ENCODE measurements at places on chromosomes 1 and 21.

DNA sequence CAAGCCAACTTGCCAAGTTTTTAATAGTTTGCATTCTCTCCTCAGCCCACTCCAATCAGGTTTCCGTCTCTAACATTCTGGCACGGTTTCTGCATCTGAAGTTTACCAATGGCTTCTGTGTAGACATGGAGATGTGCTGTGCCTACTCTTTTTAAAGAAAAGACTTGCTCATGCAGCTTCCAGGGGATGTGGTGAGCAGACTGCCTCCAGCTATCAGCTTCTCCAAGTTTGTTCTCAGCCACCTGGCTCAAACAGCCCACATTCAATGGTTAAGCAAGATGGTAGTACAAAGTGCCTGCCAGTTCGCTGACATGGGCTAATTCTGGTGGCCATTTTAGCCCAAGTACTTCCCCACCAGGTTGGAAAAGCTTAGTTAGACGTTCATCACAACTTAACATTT lies 465.3 kb downstream of the NEGR1 start:
- DNase-seq, result no peak

- DNase-seq, result no peak
These were observed 437.2 kb upstream of the PRMT6 start for GRCh38 chr1:106619080-106619826.

DNA sequence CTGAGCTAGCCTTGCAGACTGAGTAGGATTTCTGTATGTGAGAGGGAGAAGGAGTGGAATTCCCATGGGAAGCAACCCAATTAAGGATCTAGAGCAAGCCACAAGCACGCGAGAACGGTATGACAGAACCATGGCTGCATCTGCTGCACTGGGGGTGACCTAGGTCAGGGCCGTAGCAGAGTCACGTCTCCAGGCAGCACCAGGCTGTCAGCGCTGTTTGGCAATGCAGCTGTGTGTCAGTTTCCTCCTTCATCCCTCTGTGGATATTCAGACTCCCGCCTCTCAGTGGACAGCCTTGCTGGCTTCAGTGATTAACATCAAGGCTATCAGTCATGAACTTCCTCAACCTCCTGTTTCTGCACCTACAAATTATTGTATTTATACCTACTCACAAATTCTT lies 118.1 kb upstream of the PPP2R5A start:
- no peak for DNase-seq

DNA sequence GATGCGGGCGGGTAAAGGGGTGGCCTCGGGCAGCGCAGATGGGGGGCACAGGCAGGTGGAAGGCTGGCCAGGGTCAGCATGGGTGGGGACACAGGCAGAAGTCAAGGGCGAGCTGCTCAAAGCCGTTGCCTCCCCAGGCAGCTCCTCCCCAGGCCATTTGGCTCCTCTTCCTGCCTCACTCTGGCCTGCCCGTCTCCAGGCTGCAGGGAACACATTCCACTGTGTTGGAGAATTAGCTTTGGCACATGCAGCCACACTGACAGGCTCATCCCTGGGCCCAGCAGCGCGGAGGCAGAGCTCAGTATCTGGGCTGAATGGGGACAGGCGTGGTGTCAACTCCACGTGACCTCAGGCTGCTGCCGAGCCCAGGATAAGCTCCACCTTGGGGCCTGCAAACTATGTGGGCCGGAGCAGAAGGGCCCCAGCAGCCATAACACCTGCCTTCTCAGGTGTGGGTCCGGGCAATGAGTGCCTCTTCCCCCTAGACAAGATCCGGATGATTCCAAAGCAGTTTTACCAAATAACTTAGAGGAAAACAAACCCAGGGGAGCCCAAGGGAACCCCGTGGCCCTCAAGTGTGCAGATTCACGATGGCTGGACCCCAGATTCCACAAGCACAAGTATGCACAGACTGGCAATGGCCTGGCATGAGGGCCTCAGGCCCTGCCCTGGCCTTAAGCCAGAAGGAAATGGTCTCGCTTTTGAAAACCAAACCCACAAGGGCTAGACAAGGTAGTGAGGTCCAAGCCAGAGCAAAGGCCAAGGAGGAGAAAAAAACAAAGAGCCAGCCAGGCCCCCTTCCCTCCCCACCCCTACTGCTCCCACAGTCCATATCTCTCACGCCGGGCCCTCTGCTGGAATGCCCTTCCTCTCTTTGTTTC lies 40.2 kb downstream of the HSPG2 start:
- DNase-seq, result no peak

DNA sequence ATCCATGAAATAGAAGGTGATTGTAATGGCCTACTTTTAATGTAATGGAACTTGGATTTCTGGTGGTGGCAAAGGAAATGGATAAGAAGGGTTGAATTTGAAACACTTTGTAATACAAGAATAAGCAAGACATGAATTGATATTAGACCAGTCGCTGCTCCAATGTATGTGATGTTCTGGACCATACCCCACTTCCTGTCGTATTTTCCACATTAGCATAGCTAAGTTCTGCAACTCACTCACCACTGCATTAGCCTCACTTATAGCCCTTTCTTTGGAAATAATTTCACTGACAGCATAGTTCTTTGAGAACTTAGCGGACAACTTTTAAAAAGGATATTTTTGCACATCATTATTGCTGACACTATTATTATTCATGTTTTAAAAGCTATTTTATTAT lies 32.3 kb upstream of the CNIH3 start:
- DNase-seq, result no peak

DNA sequence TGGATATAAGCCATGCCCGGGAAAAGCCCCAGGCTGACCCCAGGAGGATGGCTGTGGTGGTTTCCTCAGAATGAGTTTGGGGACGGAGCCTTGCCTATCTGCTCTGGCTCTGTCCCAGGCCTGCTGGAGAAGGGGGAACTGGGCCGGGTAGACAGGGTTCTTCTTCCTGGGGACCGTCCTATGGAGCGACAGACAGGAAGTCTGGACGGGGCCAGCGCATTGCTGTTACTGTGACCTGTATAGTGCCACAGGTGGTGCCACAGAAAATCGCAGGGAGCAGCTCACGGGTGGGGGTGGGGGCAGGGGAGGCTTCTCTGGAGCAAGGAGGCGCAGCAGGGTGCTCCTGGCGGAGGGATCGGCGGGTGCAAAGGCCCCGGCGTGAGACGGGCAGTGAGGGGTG lies 36.4 kb downstream of the CFAP74 start:
- no peak for DNase-seq

DNA sequence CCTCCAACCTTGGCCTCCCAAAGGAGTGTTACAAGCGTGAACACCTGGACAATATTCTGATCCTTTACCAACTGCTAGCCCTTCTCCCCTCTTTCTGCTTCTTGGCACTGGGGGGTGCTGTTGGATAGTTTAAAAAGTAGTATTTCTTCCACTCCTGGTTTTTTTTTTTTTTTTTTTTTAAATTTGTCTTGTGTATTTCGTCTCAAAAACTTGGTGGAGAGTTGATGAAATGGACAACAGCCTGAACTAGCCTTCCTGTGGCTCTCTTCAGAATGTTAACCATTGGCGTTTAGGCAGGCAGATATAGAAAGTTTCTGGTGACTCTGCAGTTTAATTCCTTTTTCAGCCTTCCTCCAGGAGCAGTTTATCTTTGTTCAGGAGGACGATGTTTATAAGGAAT lies 69.7 kb upstream of the USP24 start:
- DNase-seq, result peak; percentile 67

DNA sequence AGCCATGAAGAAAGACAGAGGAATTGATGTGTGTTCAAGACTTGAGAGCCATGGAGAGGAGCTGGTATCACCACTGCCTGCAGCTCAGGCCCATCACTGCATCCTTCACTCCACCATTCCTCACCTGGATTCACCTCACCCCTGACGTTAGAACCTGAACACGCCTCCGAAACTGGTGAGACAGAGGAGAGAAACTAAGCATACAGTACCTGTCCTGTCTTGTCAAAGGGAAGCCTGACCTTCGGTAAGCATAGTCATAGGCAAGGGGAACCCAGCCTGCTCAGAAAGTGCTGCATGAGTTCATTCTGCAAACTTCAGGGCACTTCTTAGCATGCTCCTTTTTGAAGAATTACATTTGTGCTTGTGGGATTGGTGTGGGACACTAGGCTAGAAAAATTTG lies 425.8 kb downstream of the DSCAM start:
- DNase-seq, result peak; percentile 1

DNA sequence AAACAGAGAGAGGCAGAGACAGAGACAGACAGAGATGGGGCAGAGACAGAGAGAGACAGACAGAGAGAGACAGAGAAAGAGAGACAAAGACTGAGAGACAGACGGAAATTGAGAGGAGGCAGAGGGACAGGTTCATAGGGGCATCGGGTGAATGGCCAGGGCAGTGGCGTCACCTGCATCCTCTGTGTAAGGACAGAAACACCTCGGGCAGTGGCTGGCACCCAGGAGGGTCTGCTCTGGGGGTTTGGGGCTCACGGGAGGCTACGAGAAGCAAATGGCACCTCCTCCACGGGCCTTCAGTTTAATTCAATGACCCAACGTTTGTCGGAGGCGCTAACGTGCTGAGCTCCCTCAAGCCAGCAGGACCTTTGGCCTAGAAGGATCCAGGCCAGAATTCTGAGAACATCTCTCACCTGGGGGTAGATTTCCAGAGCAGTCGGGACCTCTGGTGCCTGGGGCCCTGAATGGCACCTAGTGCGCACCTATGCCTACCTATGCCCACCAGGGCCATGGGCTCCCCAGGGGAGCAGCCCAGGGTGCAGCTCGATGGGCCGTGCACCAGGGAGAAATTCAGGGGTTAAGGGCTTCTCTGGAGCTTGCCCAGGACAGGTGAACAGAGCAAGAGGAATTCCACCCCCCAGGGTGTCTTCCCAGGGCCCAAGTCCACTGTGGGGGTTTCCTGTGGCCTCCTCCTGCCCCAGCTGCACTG lies 20.6 kb upstream of the PTTG1IP start:
- no peak for DNase-seq

DNA sequence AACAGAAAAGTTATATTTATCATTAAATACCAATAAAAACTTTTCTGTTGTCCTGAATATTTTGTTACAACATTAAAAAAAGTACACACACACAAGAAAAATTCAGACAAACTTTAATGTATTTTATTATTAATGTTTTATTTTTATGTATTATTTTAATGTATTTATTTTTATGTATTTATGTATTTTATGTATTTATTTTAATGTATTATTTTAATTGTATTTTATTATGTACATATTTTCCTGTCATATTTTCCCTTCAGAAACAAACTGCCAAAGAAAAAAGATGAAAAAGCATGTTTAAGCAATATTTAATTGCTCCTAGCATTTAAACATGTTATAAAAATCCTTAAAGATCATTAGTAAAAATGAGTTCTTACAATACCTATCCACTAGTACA lies 222.1 kb downstream of the RERE start:
- DNase-seq, result no peak

DNA sequence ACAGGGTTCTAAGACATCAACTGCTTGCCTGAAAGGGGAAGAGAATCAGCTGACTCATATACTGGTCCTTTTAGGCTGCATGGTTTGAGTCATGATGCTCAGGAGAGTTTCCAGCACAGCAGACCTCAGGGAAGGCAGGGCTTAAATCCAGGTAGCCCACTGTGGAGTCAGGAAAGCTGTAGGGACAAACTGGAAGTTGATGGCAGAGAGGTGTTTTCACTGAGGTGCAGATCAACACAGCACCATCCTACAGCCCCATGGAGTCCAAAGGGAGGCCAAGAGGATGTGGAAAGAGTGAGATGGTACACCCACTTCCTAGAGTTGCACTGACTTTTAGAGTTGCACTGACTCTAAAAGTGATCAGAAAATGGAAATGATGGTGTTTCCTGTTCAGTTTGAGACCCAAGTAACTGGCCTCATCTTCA lies 252.4 kb upstream of the DUSP10 start:
- DNase-seq, result no peak

GRCh38 chr21:27713154-27714109 lies 746.5 kb upstream of the ADAMTS5 start:
- no peak for DNase-seq

- DNase-seq, result peak; percentile 58
These were observed 3.2 kb downstream of the LRRC42 start for GRCh38 chr1:53949023-53949990.

DNA sequence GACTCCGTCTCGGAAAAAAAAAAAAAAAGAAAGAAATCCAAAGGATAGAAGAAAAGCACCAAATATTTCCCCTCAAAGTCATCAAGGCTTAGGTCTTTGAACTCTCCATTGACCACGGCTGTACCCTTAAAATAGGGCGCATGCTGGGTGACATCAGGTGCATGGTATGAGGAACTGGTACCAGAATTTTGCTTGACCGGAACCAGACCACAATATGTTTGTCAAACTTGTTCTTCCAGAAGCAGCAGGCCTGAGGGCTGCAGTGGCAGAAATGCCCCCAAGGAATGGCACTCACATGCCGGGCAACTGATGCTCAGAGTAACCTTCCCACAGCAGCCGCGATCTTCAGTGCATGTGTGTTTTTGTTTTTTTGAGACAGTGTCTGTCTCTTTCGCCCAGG lies 21.0 kb downstream of the RCC1 start:
- DNase-seq, result no peak

DNA sequence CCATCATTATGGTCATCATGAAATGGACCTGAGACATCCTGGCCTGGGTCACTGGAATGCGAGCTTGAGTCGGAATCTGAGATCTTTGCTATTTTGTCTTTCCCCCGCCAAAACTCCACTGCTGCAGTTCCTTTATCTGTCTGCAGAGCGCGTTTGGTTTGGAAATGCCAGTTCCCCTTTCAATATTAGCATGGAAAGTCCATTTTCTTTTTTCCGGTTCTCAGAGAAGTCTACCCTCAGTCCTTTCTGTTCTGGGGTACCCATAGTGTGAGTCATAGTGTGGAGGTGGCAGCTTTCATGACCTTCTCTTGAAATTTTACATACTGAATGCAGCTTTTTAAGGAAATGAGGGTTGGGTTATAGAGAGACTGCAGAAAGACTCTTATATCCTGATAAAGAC lies 14.6 kb downstream of the CACNA1E start:
- no peak for DNase-seq

GRCh38 chr1:222787729-222788128 lies 27.1 kb upstream of the DISP1 start:
- no peak for DNase-seq

- DNase-seq, result no peak
These were observed 7.3 kb upstream of the APP start for GRCh38 chr21:26177746-26178426.

DNA sequence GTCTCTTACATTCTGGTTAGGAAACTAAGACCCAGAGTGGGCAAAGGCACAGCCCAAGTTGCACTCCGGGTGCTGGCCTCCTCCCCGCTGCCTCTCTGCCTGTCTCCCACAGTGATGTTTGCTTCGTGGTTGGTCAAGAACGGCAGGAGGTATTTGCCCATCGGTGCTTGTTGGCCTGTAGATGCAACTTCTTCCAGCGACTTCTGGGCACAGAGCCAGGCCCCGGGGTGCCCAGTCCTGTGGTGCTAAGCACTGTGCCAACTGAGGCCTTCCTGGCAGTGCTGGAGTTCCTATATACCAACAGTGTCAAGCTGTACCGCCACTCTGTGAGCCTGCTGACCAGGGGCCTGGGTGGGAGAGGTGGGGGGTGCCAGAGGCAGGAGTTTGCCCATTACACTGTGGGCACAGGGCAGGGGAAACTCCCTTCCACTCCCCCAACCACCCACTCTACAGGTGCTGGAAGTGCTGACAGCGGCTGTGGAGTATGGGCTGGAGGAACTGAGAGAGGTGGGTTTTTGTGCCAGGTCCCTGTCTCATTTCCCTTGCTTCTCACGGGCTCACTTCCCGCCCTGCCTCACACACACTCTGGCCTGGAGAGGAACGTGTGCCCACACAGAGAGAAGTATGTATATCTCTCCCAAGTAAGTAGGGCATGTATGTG lies 1.9 kb downstream of the BTBD19 start:
- peak; percentile 97 for DNase-seq

GRCh38 chr1:12593621-12594066 lies 24.4 kb downstream of the DHRS3 start:
- DNase-seq, result peak; percentile 77

GRCh38 chr1:218499011-218499691 lies 154.0 kb downstream of the TGFB2 start:
- peak; percentile 63 for DNase-seq
